Activated CD8-positive, alpha-beta T cell treated with anti-CD3 and anti-CD28 coated beads for 36 hours (primary cell): ENCODE measurements at places on chromosomes 5 and 9.

DNA sequence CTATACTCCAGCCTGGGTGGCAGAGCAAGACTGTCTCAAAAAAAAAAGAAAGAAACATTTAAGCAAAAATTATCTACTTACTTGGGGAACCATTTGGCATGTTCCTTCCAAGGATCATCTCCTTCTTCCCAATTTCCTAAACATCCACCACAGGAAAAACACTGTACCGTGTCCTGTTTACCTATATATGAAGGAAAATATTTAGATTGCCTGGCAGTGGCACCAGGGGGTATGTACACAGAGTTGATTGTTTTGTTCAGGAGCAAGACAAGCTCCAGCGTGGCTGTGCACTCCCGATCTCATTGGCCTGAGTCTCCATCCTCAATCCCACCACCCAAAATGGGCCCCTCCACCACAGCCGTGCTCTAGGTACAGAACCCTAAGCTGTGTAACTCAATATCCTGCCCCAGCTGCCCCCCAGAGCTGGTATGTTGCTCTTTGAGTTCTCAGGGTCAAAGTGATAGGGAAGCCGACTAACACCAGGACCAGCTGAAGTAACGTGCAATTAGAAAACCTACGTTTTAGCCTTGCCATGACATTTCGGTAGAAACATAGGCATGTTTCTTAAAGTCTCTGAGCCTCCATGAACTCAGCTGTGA, 13.8 kb downstream of the NAIP start:
- no peak for DNase-seq

GRCh38 chr9:438961-439768, 224.5 kb downstream of the DOCK8 start:
- no peak for DNase-seq

DNA sequence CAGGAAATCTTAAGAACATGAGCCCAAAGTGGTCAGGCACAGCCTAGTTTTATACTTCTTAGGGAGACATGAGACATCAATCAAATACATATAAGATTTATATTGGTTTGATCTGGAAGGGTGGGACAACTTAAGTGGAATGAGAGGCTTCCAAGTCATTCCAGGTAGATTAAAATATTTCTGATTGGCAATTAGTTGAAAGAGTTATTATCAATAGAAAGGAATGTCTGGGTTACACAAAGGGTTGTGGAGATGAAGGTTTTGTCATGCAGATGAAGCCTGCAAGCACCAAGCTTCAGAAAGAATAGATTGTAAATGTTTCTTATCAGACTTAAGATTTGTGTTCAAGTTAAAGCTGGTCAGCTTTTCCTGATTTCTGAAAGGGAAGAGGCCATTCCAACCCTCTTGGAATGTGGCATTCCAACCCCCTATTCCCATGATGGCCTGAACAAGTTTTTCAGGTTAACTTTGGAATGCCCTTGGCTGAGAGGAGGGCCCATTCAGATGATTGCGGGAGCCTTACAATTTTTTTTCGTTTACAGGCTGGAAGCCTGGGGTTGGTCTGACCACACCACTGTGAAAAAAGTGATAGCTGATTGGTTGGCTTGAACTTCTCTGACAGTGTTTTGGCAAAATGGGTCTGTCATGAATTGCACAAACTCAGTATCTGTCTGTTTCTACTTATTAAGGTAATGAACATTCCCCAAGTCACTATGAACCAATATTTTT, 245.6 kb upstream of the RAI14 start:
- no peak for DNase-seq

- DNase-seq, result peak; percentile 75
Measured at GRCh38 chr5:131634666-131634995, 398 bp downstream of the RAPGEF6 start.

DNA sequence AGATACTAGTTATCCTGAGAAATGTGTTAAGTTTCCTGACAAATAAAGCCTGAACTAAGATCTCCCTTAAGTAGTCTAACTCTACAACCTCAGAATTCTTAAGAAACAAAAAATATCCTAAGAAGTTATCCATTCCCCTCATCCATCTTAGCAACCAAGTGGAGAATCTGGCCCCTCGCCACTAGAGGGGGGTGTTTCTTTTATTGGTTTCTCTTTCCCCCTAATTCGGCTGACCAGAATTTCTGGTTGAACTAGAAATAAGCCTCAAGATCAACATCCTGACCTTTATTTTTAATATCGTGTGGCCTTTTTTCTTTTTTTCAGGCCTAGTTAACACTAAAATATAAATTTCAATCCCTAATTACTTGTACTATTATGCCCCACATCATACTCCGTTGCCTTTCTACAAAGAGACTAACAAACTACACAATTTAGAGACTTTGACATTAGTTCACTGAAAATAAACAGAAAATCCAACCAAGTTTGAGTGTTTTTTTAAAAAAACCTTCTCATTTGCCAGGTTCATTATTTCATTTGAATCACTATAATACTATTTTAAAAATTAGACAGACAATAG, 14.3 kb upstream of the NR4A3 start:
- DNase-seq, result peak; percentile 83

GRCh38 chr5:159642379-159642778, 273.9 kb upstream of the ADRA1B start:
- no peak for DNase-seq

GRCh38 chr5:158406884-158407823, 548.2 kb upstream of the CLINT1 start:
- DNase-seq, result no peak

GRCh38 chr9:117858561-117858960, 154.4 kb downstream of the TLR4 start:
- DNase-seq, result no peak

- DNase-seq, result no peak
Measured at GRCh38 chr5:72480841-72481240, 26.4 kb downstream of the ZNF366 start.

GRCh38 chr9:89821081-89821480, 216.3 kb downstream of the GADD45G start:
- no peak for DNase-seq

DNA sequence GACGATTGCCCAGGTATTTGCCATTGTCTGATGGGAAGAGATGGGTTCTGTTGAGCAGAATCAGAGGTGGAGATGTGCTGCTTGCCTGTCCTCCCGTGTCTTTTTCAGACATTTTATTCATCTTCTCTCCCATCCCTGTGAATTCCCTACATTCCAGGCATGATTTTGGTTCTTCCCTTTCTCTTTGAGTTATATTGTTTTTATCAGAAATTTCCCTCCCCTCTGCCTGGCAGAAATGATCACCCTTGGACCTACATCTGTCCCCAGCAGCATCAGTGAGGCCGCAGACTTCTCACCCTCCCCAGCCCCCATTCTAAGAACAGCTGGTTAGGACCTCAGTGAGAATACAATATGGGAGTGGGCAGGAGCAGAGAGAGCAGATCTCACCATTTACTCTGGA, 640.2 kb downstream of the CCDC171 start:
- DNase-seq, result no peak

DNA sequence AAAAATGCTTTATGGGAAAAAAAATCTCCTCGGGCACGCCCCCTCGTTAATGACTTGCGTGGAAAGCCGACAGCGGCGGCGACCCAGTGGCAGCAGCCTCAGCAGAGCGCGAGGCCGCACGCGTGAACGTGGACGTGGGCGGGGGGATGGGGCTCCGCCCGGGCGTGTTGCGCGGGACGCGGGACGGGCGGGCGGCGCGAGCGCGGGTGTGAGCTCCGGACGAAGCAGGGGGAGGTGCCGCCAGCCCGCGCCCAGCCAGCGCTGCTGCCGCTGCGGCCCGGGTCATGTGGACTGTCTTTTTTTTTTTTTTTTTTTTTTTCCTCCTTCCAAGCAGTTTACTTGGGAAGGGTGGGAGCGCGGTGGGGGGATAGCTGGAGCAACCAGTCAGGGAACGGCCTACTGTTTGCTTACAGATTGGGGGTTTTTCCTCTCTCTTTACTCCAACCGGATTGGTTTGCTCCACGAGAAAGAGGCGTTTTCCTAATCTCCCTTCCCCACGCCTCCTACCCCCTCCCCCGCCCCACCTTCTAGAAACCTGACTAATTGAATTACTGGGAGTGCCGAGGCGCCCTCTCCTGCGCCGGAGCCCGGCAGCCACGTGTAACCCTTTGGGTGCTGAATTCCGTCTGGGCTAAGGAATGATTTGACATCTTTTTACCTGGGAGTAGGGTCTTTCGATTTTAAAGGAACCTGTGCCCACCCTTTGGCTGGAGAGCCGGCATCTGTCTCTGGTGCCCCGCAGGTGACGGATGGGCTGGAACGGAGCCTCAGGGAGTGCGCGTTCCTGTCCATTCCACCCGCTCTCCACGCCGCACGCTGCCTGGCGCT, 1.7 kb upstream of the EFNA5 start:
- peak; percentile 15 for DNase-seq

- DNase-seq, result no peak
Measured at GRCh38 chr9:90988318-90988717, 186.7 kb downstream of the SYK start.

DNA sequence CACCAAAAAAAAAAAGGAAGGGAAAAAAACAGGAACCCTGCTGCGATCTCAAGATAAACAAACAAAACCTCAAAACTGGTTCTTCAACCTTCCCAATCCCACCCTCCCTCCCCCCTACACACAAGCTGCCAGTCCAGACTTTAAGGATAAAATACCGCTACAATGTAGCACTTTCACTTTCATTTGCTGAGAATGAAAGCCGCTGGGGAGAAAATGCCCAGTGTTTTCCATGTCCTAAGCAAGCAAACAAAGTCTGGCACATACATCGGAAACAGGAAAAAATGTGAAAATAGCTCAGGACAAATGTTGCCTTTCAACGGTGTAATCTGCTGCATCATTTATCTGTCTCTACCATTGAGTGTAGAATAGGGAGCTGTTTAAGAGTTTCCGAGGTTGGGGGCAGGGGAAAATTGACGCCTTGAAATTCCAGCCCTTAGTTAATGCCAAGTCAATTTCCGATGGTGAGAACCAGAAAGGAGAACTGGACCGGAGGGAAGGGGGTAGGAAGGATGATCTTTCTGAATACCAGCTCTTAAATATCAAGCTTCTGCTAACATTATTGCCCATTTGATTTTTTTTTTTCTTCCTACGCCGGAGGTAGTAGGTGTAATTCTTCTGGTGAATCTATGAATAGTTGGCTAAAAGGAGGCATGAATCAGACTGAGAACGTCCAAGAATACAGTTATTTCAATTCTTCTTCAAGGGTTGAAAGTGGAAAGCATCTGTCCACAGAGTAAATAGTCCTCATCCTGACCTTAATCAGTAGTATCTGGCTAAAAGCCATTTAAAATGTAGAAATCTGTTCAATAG, 1.2 kb upstream of the ADAMTS6 start:
- peak; percentile 8 for DNase-seq

- no peak for DNase-seq
Measured at GRCh38 chr9:128637656-128638055, 19.0 kb downstream of the DYNC2I2 start.

- DNase-seq, result no peak
Measured at GRCh38 chr5:74977471-74977870, 74.9 kb downstream of the GCNT4 start.

GRCh38 chr5:1405539-1406530, 39.4 kb downstream of the SLC6A3 start:
- no peak for DNase-seq

GRCh38 chr5:14439087-14439871, 142.3 kb upstream of the OTULINL start:
- DNase-seq, result no peak

DNA sequence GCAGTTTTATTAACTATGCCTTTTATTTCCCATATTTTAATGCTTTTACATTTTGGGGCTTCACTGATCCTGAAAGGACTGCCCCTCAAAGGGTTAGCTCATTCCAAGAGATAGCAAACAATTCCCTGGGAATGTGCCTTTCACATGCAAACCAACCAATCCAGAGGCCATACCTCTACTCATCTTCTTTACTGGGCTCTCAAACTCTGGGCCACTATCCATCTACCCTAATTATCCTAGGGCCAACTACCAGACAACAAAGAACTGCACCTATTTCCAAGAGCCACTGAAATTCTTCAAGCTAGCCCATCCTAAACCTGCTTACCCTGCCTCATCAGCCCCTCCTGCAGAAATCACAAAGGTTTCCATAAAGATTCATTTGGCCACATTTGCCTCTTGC, 364.7 kb downstream of the CDH12 start:
- no peak for DNase-seq

GRCh38 chr5:82364497-82364896, 86.3 kb upstream of the RPS23 start:
- DNase-seq, result no peak

GRCh38 chr5:9500625-9501024, 45.2 kb downstream of the SEMA5A start:
- no peak for DNase-seq

- no peak for DNase-seq
Measured at GRCh38 chr9:133494636-133495326, 15.9 kb upstream of the SLC2A6 start.

DNA sequence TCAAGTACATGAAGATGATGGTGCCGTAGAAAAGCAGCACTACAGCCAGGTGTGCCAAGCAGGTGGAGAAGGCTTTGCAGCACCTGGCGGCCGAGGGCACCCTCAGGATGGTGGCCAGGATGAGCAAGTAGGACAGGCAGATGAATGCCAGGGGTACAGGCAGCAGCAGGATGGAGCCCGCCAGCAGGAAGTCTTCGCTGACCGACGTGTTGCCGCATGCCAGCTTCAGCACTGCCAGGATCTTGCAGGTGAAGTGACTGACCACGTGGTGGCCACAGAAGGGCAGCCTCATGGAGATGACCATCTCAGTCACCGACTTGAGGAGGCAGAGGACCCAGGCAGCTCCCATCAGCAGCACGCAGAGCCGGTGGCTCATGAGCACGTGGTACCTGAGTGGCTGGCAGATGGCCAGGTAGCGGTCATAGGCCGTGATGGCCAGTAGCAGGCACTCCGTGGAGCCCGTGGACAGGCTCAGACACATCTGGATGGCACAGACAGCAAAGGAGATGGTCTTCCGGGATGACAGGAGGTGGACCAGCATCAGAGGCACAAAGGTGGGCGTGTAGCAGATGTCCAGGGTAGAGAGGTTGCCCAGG, 482 bp downstream of the OR13J1 start:
- no peak for DNase-seq

DNA sequence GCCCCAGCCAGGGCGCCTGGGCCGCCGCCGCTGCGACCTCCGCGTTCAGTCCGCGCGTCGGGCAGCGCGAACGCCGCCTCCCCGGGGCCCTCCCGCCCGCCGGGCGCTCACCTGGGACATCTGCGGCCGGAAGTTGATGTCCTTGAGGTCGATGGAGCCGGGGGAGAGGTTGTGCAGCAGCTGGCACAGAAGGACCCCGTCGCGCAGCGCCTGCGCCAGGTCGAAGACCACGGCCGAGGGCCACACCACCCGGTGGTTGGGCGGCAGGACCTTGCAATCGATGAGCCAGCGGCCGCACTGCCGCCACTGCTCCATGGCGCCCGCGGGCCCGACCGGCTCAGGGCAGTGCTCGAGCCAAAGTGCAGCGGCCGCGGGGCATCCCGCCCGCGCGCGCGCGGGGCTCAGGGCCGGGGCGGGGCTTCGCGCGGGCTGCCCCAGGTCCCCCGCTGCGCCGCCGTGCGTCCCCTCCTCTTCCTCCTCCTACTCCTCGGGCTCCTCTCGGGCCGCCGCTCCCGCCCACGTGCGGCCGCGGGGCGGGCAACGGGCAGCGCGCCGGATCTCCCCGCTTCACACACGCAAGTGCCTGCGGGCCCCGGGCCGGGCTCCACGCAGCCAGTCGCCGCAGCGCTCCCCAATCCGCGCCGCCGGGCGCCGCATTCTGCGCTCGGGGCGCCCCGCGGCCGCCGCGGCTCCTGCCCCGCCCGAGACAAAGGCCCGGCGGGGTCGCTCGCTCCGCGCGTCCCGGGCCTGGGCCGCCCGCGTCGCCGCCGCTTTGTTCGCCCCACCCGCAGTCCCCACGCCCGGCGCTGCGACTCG, at the start of gene VAV2:
Gene VAV2, minus strand, starts transcription at position 361 of the 816 bp plus-strand sequence. Its CDS starts 46 bp downstream, at position 315.
- peak; percentile 55 for DNase-seq

GRCh38 chr5:118224546-118224945, 763.8 kb downstream of the DTWD2 start:
- DNase-seq, result no peak
